SW480 (cell line): ENCODE measurements at places on chromosomes 5 and 9.

DNA sequence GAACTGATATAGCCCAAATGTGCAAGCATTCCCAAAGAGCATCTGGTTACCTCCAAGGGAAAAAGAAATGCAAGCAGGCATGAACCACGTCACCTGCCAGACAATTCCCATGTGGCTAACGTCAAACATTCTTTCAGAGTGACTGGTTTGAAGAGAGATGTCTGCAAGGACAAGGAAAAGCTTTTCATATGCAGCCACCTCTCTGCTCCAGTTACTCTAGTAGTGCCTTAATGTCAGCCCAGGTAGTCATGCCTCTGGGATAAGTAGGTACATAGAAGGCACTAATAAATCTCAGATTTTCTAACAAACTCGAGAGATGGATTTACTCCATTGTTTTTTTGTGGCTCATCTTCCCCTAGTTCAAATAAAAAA lies 96.8 kb upstream of the IFNK start:
- peak; percentile 34 for DNase-seq

- no peak for DNase-seq
Observed at GRCh38 chr5:179361037-179361603, 15.9 kb upstream of the ADAMTS2 start.

GRCh38 chr5:161900981-161901380 lies 53.1 kb downstream of the GABRA1 start:
- no peak for DNase-seq

DNA sequence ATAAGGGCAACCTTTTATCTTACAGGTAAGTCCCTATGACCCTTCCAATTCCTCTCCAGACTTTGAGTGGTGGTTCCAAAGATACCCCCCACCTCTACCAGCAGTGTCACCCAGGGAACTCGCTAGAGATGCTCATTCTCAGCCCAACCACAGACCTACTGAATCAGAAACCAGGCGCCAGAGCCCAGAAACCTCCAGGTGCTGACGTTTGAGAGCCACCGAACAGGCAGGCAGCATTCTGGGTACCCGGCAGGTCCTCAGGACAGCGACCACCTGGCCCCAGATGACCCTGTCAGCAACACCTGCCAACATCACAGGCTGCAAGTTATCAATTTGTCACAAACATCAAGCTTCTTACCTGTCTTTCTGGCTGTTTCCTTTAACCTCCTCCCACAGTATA lies 19.5 kb downstream of the RAPGEF1 start:
- no peak for DNase-seq

- no peak for DNase-seq
Observed at GRCh38 chr5:53827211-53827651, 266.8 kb downstream of the NDUFS4 start.

- peak; percentile 23 for DNase-seq
Observed at GRCh38 chr5:143002459-143003327, 232.5 kb downstream of the ARHGAP26 start.

DNA sequence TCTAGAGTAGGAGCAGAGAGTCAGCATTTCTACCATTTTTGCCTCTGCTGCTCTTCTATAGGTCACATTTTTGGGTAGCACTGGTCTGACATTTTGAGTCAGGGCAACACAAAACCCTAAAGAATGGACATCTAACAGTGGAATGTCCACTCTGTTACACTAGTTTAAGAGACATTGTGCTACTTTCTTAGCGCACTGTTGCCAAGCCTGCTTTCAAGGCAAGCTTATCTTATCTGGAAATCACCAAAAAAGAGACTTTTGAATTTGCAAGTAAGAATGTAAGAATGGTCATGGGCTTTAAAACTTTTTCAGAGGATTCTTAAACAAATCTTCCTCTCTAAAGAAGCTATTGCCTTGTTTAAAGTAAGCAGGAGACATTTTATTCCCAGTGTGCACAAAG lies 73.0 kb upstream of the STARD4 start:
- no peak for DNase-seq

GRCh38 chr5:1507457-1507856 lies 16.3 kb downstream of the LPCAT1 start:
- no peak for DNase-seq

DNA sequence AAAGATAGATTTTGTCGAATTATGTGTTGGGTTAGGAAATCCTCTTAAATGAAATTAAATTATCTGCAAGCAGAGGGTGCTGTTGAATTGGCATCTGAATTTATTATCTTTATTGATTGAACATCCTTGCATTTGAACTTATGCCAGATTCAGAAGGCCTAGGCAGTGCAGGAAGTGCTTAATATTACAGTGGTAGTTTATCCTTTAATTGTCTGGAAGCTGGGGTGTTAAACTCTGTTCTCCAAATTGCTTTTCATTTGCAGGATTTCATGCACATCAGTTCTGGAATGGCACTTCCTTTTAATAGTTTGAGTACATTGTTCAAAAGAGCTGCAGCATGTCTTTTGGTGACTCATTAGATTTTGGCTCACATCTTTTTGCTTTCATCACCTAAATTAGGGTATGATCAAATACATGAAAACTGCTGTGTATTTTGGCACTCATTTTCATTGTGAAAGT lies 186.3 kb downstream of the KDM4C start:
- peak; percentile 45 for DNase-seq

DNA sequence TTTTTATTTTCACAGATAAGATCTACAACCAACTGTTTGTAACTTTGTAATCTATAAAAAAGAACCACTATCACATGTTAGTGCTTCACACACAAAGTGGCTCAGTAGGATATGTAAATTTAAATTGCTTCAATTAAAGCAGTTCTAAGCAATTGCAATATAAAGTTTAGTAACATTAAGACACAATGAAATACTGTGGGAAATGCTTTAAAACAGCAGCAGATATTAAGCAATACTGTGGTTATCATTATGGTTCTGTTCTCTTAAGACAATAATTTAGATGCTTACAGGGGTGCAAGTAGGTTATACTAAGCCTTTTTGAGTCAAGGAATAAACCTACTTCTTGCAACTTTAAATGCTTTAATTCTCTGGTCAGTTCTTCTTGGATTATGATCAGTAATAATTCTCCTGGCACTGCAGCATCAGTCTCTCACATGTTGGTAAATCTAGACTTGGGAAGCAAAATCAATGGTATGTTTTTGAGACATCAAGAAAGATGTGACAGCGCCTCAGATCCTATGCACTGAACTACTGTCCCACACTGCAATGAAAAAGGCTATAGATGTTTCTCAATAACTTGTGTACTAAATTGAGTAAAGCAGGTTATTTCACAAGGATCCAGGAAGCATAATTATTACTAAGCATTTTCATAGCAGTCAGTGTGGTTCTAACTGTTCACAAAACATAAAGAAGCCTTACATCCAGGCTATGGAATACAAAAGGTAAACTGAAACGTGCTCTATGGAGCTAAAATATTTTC lies 338.7 kb upstream of the PDE4D start:
- DNase-seq: no peak

- no peak for DNase-seq
Observed at GRCh38 chr5:68884144-68884754, 209.6 kb upstream of the SLC30A5 start.

DNA sequence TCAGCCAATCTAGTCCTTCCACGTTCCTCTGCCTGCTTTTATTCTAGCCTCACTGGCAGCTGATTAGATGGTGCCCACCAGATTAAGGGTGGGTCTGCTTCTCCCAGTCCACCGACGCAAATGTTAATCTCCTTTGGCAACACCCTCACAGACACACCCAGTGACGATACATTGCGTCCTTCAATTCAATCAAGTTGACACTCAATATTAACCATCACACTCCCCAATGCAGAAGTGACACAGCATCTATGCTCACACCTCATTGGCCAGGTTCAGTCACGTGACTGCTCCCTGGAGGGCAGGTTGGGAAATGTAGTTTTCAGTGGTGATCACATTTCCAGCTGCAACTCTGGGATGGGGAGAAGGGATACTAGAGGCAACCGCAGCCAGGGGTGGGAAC lies 13.0 kb downstream of the SUSD3 start:
- peak; percentile 45 for DNase-seq

DNA sequence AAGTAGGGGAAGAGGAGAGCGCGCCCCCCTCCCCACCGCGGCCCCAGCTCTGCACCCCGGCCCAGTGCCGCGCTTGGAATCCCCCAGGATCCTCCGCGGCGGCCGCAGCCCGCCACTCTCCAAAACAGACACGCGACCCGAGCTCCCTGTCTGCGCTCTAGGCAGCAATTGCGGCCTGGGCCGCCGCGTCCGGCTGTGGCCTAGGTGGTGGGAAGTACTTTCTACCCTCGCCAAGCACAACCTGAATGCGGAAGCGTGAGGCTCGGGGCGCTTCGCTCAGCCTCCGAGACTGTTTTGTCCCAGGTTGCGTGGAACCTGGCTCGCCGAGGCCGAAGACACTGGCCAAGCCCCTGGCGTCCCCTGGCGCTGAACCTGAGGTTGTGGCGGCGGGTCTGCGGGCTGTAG lies 3.3 kb upstream of the FOXB2 start:
- DNase-seq: no peak

DNA sequence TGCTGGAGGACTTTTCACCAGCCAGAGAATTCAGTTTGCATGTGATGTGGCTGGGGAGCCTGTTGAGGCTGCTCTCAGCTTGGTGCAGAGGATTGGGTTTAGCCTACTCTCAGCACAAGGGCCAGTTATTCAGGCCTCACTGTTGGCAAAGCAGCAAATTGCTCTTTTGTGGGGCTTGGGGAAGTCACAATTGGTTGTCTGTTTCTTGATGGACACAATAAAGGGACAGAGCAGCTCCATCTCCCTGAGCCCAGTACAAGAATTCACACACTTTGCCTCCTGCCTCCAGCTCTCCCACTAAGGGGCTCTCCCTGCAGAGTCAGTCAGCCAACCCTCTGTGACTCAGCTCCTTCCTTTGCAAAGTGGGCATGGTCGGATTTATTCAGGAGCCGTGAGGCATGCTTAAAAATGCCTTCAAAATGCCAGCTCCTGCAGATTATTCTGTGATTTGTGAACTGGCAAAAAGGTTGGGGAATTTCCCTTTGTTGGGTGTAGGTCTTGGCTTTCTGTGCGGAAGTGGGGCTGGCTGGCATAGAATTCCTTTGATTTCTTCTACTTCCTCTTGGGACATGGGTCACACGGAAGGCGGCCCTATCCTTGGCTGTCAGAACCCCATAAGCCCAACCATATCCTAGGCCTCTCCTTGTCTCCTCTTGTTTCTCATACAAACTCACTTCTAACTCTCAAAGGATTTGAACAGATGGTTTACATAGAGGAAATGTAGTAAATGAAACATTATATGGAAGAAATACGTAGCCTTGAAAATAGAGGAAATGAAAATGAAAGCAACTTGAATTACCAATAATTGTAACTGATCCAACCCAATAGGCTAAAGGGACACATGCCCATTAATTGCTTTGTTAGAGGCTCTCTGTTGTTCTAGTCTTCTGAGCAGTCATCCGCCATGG lies 118.7 kb upstream of the CD180 start:
- no peak for DNase-seq

- DNase-seq: no peak
Observed at GRCh38 chr5:107502676-107503060, 168.1 kb downstream of the EFNA5 start.

DNA sequence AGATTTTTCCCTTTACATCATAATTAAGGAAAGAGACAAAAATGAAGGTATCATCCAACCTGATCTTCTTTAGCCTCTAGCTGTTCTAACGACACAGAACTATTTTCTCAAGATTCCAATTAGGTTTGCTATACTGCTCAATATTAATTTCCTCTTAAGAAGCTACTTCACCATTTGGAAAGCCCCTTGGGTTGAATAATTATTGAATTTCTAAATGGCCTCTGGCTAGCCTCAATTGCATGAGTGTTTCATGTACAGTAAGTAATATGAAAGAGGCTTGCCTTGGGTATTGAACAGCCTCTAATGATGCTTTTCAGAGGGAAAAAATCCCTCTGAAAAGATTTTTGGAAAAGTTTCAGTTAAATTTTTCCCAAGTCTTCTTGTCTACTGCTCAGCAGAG lies 3.7 kb upstream of the MOB3B start:
- no peak for DNase-seq
